ENCODE measurements at places on chromosomes 12 and 14.

DNA sequence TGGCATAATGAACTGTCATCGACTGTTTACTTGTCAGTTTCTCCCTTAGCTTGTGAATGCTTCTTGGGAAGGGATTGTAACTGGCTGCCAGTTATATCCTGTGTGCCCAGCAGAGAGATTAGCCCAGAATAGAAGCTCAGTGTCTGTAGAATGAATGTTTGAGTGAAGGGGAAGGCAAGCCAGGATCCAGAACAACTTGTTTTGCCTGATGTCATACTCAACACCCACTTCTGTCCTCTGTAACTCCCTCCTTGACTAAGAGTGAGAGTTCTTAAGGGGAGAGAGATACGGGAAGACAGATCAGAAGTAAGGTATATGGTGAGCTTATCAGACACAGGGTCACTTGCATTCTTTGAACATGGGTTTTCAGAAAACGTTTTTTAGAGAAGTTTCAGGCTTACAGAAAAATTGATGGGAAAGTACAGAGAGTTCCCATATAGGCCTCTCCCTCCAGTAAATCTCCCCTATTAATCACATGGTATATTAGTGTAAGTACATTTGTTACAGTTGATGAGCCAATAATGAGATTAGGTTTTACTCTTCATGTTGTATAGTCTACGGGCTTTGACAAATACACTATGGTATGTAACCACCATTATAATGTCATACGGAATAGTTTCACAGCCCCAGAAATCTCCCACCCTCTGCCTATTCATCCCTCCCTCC lies 5.6 kb upstream of the SPPL3 start:
- no peak for DNase-seq

DNA sequence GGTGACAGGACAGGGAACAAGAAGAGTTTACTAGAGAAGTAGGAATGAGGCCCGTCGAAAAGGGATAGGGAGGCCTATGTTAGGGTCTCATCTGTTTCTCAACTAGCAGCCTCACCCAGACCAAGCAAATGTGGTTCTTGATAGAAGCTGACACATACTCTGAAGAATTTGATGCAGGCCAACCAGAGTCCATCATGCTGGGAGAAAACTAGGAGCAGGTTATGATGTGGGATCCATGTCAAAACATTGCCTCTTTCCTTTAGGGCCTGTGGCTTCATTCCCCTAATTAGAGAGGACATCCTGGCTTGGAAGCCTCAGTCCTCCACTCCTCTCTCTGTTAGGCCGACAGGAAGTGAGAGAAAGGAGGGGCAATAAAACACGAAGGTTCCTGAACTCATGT lies 122.8 kb downstream of the NTF3 start:
- no peak for DNase-seq

- no peak for DNase-seq
Measured at GRCh38 chr12:27965966-27966365, 6.6 kb downstream of the PTHLH start.

DNA sequence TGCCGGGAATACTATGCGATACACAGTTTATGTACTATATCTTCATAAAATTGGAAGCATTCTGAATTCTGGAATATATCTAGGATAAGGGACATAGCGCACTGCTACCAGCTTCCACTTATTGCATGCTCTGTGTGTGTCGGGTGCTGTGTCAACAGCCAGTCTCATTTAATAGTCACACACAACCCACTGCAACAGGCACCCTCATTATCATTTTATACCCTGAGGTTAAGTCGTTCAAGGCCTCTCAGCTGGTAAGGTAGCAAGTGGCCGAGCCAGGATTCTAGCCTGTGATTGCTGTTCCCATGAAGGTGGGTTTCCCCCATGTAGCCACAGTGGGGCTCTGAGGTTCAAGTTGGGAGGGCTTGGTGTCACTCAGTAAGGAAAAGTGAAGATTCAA lies 7.0 kb downstream of the PPP1R1A start:
- no peak for DNase-seq

DNA sequence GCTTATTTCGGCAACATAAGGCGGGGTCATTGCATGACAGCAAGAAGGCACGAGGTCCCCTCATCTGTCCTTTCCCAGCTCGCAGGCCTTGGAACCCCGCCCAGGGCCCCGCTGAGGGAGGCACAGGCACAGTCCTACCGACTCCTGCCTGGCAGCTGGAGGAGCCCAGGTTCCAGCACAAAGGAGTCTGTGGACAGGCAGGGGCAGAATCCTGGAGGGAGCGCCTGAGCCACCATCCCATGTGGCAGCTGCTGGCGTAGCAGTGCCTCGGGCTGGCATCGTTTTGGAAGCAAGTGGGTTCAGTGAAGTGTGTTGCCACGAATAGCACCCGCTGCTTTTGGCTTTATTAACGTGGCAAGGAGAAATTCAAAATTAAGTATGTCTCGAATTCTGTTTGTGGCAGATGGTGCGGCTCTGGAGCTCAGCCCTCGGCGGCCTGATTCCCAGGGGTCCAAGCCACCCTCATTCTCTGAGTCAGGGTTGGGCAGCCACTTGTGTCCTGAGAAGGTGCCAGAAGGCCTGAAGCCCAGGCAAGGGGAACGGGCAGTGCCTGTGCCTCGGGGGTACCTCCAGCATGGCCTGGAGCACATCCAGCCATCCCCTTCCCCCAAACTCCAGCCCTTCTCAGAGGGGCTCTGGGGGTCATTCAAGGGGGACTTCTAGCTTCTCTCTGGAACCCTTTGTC lies 35.9 kb downstream of the SLC8B1 start:
- DNase-seq: no peak

GRCh38 chr12:1212526-1212925 lies 221.5 kb downstream of the ERC1 start:
- DNase-seq: no peak

DNA sequence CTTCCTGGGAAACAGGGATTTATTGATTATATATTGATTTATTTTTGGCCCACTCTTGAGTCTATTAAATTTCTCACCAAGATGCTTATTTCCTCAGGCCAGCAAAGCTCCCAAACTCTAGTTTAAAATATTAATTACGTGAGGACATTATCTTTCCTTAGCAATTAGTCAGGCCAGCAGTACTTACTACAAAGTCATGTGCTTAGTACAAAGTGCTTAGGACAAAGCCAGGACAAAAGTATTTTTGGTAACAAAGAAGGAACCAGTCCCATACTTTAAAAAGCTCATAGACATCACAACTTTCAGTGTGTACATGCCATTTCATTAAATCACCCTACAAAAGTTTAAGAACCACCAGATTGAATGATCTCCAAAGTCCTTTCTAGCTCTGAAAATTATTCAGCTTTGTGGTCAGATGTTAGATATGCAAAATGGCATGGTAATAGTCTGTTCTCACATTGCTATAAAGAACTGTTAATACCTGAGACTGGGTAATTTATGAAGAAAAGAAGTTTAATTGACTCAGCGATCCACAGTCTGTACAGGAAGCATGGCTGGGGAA lies 94.7 kb upstream of the PWP1 start:
- no peak for DNase-seq

DNA sequence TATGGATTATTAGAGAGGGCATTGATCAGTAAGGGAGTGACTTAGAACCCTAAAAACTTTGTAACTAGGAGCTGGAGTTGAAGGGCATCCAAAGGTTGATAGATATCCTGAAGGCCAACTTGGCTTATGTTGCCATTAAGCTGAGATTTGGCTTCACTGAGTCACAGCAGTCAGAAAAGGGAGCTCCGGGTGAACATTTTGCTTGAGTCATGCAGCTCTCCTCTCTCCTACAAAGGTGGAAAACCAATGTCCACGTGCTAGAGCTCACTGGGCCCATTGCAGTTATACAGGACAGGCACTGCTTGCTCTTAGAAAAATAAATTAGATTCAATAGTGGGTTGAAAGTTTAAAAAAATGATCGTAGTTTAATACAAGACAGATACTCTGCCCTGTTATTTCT lies 87.3 kb upstream of the LRIG3 start:
- no peak for DNase-seq

DNA sequence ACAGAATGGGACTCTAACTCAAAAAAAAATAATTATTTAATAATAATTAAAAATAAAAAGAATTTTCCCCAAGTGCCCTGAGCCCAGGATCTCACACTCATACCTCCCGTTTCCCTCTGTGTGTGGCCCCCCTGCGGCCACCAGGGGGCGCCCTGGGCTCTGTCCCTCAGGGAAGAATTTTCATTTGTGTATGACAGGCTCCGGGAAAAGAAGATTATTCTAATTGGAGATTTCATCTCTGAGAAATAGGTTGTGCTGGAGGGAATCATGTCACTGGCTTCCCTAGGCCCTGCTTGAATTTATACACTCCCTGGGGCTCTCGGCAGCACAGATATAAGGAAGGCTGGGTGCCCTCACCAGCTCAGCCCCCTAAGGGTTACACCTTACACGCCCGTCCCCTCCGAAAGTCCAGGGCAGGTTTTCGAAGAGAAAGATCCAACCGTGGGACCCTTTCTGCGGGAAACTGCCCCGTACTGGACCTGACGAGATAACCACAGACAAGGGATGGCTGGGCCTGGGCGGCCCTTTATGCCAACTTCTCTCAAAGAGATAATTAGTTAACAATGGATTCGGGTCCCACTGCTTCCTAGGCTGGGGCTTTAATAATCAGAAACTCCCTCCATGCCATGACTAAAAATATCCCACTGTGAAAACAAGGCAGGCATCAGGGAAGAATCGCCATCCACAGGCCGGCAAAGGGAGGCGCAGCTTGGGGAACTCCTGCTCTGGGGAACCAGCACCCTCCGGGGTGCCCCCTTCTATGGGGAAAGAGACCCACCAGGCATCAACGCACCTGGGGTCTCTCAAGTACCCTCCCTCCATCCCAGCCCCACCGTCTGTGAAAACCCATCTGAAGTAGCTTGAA lies 80.7 kb downstream of the KDM2B start:
- DNase-seq: peak; percentile 47

- no peak for DNase-seq
Measured at GRCh38 chr12:43069768-43070221, 480.2 kb upstream of the PRICKLE1 start.
